ENCODE measurements at places on chromosomes 7 and 10. TPM values are rescaled to one million over a fixed set of nuclear protein-coding genes. Genes with fewer than 3 reads are reported as not detected.

The CRYGN gene
- total RNA-seq, result 0.13 TPM

The CXCL12 gene
- total RNA-seq, result not detected

The GDI2 gene
- total RNA-seq, result 208 TPM

The SLC26A3 gene
- not detected for total RNA-seq

The OR9A2 gene
- total RNA-seq, result not detected

The SYT15 gene
- total RNA-seq, result 0.75 TPM

The PRLHR gene
- total RNA-seq, result not detected
